ENCODE measurements at places on chromosomes 2 and 18.

DNA sequence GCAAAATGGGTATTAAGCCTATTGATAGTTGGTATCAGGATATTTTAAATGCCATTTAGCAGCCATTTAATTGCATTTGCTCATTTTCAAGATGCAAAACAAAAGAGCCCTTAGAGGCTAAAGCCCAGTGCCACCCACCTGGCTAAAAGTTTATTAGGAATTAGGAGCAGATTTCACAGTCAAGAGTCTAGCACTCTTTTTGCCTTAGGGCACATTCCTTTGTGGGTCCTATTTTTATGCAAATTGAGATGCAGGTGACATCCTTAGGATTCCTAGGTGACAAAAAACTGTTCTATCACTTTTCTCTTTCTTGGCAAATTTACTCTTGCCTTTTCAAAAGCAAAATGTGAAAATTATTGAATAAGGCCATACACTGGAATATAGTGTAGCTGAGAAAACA is 42.0 kb downstream of the CTNNA2 start:
- H3K36me3 ChIP-seq: no peaks in the 10 kb centered on the region
- H3K27me3 ChIP-seq: no peaks in the 10 kb centered on the region
- H3K4me1 ChIP-seq: no peaks in the 10 kb centered on the region
- H3K27ac ChIP-seq: no peak overlapping the region

DNA sequence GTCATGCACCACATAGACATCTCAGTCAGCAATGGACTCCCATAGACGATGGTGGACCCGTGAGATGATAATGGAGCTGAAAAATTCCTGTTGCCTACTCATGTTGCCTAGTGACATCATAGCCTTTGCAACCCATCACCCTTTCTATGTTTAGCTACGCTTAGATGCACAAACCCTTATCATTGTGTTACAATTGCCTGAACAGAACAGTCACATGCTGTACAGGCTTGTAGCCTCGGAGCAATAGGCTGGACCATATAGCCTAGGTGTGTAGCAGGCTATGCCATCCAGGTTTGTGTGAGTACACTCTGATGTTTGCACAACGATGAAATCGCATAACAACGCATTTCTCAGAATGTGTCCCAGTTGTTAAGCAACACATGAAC is 221.6 kb downstream of the ALPK2 start:
- H3K36me3 ChIP-seq: no peaks in the 10 kb centered on the region
- no peak overlapping the region for H3K4me3 ChIP-seq
- peak; percentile 46 for DNase-seq
- H3K27ac ChIP-seq: no peak overlapping the region

DNA sequence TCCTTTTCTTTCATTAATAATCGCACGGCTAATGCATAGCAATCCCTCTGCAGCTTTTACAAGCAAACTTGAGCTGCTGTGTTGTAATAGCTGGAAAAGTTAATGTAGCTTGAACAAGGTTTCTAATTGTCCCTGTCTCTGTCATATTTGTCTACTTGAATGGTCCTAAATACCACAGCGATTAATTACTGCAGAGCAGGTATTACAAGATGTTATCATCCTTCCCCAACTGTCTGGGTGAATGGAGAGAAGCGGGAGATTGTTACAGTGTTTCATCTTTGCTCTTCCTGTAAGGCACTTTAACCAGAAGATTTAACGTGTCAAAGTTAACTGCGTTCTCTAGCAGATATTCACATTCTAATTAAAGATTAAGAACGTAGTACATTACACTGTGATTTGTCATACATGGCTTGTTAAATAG is 422.2 kb upstream of the POU3F3 start:
- no peak overlapping the region for H3K4me3 ChIP-seq
- no peak for DNase-seq
- no peaks in the 10 kb centered on the region for H3K27me3 ChIP-seq
- no peak overlapping the region for H3K27ac ChIP-seq

GRCh38 chr2:176682278-176682677 is 413.0 kb downstream of the MTX2 start:
- no peak overlapping the region for H3K4me3 ChIP-seq
- no peak overlapping the region for H3K27ac ChIP-seq
- H3K27me3 ChIP-seq: no peaks in the 10 kb centered on the region
- no peak for DNase-seq
- peaks cover 8% of the 10 kb centered on the region for H3K4me1 ChIP-seq

- no peaks in the 10 kb centered on the region for H3K36me3 ChIP-seq
- no peaks in the 10 kb centered on the region for H3K27me3 ChIP-seq
- no peak overlapping the region for H3K27ac ChIP-seq
- no peak for DNase-seq
- no peak overlapping the region for H3K4me3 ChIP-seq
Observed at GRCh38 chr18:48186861-48187260, 222.3 kb downstream of the ZBTB7C start.

- H3K27ac ChIP-seq: no peak within 1 kb of the TSS
- H3K4me3 ChIP-seq: peak within 1 kb of the TSS; percentile 52
- no peaks in the 10 kb centered on the region for H3K36me3 ChIP-seq
Observed at GRCh38 chr2:218959141-218959731, at the start of gene CDK5R2. TSS of gene CDK5R2 (plus strand) at chr2:218959666. CDS start at chr2:218959821, 155 bp downstream.

- H3K4me1 ChIP-seq: peaks cover 15% of the 10 kb centered on the region
- H3K4me3 ChIP-seq: no peak overlapping the region
- DNase-seq: no peak
- no peaks in the 10 kb centered on the region for H3K27me3 ChIP-seq
- no peak overlapping the region for H3K27ac ChIP-seq
- no peaks in the 10 kb centered on the region for H3K36me3 ChIP-seq
Observed at GRCh38 chr2:149258531-149258930, 71.9 kb upstream of the LYPD6 start.

DNA sequence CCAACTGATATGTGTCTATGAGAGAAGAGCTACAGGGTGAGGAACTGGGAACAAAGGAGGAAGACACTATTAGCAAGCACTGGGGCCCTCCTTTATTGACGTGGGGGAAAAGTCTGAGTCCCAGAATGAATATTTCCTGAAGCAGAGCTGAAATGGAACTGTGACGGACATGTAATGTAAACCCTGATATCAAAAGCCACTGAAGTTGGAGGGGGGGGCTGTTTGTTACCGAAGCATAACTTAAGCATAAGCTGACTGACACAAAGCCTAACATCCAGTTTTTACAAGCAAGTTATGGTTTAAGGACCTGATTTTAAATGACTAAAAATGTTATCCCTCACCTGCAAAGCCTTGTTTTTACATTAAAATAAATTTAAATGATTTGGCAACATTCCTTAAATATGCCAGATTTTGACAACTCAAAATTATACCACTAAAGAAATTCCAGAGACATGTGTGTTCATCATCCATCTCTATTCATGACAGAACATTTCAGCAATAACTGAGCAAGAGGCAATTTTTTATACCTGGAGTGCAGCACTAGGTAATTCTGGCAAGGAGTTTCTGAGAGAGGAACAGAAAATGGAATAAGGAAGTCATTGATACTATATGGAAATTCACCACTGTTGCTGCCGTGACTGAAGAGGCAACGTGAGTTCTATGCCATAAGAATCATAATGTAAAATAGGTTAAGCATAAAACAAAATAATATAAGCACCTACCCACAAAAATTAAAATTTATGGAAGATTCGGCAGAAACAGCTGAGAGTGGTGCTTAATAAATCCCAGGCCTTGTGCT is 186.0 kb downstream of the AFF3 start:
- H3K4me3 ChIP-seq: no peak overlapping the region
- no peaks in the 10 kb centered on the region for H3K4me1 ChIP-seq
- no peaks in the 10 kb centered on the region for H3K27me3 ChIP-seq

Data from Caco-2 (cell line).